ENCODE measurements at places on chromosomes 3 and 15. TPM values are rescaled to one million over a fixed set of nuclear protein-coding genes. Genes with fewer than 3 reads are reported as not detected.

OTOL1 gene
- total RNA-seq, result not detected

SEMA5B gene
- total RNA-seq, result under 0.01 TPM

CXCR6 gene
- not detected for total RNA-seq

SEMA3B gene
- total RNA-seq, result 0.26 TPM

C3orf22 gene
- total RNA-seq, result not detected

CSTA gene
- total RNA-seq, result not detected

CPA3 gene
- total RNA-seq, result 0.51 TPM

C3orf80 gene
- total RNA-seq, result not detected

PRKCI gene
- total RNA-seq, result 22.9 TPM

SLC28A2 gene
- total RNA-seq, result not detected

RFT1 gene
- 12.2 TPM for total RNA-seq

ARHGAP11A gene
- total RNA-seq, result 13.4 TPM
